T-helper 2 cell (primary cell): ENCODE measurements at places on chromosomes 11 and 22.

DNA sequence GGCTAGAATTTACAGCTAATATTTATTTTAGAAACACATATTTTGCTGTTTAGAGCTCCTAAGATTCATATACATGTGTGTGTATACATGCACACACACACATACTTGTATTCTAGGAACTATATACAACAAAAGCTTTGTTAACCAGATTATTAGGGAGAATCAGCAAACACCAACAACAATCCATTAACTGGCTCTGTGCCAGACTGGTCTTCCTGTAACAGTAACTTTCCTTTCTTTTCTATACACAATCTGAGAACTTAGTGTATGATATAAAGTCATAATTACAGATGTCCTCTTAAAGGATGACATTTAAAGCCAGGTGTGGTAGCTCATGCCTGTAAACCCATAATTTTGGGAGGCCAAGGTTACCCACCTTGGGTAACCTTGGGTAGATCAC, 49.5 kb upstream of the CLNS1A start:
- DNase-seq: no peak

DNA sequence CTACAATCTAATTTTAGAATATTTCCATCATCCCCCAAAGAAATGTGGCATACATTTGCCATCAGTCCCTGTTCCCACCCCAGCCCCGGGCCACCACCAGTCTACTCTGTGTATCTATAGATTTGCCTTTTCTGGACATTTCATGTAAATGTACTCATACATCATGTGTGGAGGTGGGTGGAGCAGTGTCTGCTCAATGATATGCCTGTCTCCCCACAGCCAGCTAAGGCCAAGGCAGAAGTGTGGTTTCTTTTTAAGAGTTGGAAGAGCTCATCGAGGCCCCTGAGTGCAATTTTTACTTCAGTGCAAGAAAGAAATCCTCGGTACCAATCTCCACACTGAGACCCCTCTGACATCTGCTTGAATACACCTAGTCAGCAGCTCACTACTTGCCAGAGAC, 80.5 kb downstream of the TP53I11 start:
- no peak for DNase-seq

- DNase-seq: no peak
Measured at GRCh38 chr11:68282861-68283230, 11.1 kb upstream of the C11orf24 start.

DNA sequence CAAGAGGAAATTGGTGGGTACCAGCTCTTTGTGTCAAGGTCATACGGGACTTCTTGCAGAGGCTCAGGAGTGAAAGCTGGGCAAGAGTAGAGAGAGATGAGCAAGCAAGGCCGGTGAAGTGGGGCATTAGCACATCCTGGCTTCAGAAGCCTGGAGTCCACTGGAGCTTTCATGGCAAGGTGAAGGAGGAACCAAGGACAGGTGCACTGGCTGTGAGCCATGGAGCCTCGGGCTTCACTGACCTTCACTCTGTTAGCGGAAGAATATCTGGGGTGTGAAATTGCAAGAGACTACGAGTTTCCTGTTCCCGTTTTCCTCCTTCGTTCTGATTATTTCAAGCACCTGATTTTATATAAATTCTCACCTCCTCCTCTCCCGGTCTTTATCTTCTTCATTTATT, 25.9 kb upstream of the ST14 start:
- DNase-seq: no peak

GRCh38 chr11:102240502-102240901, 76.8 kb upstream of the BIRC3 start:
- DNase-seq: no peak

- DNase-seq: peak; percentile 74
Measured at GRCh38 chr11:94128746-94129511, at the start of gene PANX1. Gene PANX1, plus strand, starts transcription at chr11:94128841. Its CDS starts 472 bp downstream, at chr11:94129313.

DNA sequence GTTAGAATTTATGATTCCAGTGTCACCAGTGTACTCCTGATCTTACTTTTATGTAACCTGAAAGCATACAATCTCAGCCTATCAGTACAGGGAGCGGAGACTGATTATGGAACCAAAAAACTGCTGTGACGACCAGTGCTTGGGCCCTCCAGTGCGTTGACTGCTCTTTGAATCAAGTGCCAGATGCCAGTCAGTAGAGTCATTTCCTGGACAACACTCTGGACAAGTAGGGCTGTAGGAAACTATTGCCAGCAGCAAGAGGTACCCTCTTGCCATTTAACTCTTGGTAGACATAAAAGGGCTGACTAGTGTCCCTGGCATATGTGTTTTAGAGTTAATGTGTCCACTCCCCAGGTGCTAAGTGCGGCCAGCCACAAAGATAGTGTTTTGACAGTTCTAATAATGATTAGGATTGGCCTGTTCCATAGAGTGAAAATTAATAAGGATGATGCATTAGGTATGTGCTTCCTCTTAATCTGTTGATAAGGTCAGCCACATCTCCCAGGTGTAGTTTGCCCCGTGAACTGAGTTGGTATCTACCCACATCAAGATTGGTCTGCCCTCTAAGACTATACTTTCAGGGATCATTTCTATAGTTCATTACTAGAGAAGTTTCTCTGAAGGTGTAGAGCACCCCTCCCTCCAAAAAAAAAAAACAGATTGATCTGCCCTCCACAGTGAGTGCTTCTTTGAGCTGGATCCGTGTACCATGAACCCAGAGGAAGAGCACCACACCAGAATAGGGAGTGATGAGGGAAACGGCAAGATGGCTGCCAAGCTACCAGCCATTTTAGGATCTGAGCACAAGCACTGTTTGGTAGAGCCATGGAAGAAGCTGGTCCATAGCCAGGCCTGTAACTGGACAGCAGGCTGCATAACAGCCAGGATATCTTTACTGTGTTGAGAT, 20.7 kb upstream of the AIFM3 start:
- no peak for DNase-seq

DNA sequence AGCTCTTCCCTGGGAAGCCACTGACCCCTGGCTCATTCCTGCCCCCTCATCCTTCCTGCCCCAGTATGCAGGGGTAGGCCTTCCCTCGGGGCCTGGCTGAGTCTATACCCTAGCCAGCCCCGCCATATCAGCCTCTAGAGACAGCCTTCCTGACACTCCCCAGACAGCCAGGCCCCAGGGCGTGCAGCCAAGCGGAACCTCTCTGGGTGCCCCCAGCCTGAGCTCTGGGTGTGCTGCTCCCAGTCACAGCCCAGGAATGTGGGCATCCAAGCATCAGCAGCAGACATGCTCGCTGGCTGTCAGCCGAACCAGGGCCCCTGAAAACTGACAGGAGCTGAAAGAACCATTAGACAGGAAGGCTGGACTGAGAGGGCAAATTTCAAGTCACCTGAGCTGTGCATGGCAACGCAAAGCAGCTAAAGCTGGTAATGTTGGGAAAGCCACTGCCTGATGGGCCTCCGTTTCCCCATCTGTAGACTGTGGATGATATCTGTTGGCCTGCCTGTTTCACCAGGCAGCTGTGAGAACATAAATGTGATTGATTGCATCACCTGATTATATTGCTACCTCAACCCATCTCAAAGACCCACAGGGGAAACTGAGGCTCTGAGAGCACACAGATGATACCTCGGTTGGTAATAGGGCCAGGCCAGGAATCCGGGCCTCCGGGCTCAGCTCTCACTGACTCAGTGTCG, 93.2 kb downstream of the LRRC32 start:
- DNase-seq: no peak

DNA sequence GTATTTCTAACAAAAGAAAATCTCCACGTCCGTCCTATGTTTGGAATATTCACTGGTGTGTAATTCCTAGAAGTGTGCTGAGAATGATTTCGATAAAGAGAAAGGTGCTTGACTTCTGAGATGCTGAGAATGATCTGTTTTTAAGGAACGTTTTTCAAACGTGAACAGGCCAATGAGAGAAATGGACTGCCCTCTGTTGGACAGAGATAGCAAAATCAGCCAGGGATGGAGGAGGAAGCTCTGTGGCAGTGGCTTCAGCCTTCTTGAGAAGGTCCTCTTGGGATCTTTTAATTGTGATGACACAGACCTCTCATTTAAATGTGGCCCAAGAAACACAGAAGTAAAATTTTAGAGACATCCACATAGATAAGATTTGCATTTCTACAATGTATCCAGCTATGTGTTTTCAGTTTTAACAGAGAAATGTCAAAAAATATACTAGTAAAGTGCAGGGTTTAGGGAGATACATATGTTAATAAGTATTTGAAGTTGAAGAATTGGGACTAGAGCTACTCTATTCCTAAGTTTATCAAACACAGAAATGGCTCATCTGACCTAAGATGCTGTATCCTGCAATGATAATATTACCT, 84.0 kb upstream of the RCN1 start:
- no peak for DNase-seq

DNA sequence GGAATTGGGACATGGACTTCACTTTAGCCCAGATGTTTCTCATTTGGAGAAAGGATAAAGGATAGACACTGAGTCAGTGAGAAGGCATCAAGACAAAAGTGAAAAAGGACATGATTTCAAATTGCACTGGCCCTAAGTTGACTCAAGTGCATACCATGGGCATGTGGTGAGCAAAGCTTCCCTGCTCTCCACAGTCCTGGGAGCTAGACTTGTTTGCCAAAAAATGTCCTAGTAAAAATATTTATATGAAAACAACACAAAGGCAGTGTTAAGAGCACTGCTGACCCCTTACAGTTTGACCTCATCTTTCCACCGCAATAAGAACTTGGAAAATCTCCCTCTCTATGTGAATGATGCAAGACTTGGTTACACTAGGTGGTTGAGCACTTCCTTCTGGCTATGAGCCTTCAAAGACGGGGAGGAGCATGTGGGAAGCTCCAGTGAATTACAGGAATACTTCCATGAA, 46.5 kb upstream of the FIBIN start:
- no peak for DNase-seq

- DNase-seq: no peak
Measured at GRCh38 chr22:48921411-48921903, 906.2 kb downstream of the BRD1 start.

GRCh38 chr22:44445731-44446130, 52.3 kb downstream of the RTL6 start:
- DNase-seq: no peak

DNA sequence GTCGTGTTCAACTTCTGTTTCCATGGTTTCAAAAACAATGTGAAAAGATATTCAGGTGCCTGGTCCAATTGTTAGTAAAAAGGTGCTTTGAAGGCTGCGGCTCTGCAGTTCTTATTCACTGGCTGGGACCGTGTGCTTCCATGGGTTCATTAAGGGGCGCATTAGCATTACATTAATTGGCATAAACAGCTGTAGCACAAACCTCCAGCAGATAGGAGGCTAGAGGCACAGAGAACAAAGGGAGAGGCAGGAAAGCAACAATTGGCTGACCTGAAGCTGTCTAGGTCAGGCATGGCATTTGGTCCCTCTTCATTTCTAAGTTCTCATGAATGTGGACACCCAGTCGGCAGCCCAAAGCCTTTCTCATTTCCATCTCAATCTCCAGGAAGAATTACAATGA, 16.6 kb downstream of the PAK1 start:
- no peak for DNase-seq

- DNase-seq: no peak
Measured at GRCh38 chr11:92455210-92455790, 230.7 kb downstream of the FAT3 start.

- no peak for DNase-seq
Measured at GRCh38 chr11:34614344-34615104, 6.4 kb upstream of the EHF start.

- DNase-seq: peak; percentile 13
Measured at GRCh38 chr11:61627850-61628661, 47.2 kb upstream of the SYT7 start.

GRCh38 chr22:36746375-36746970, 29.4 kb downstream of the IFT27 start:
- DNase-seq: no peak

DNA sequence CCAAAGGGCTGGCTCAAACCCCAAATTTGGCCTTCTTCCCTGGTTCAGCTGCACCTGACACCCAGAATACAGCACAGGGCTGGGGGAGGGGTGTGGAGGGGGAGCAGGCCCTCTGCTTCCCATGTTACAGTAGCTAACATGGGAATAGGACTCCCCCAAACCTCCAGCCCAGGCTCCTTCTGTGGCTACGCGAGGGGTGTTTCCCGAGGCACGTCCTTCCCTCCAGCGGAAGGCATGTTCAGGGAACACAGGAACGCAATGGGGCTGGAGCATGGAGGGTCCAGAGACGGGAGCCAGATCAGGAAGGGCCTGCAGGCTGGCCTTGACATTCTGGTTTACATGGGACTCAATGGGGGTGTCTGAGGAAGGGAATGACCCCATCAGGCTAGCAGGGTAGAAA, 11.8 kb upstream of the IGLL1 start:
- no peak for DNase-seq

- DNase-seq: no peak
Measured at GRCh38 chr11:9639099-9639498, 24.8 kb upstream of the SWAP70 start.

- DNase-seq: peak; percentile 86
Measured at GRCh38 chr11:73152861-73153483, 10.9 kb upstream of the FCHSD2 start.

- DNase-seq: no peak
Measured at GRCh38 chr11:34869425-34869824, 46.8 kb downstream of the APIP start.

DNA sequence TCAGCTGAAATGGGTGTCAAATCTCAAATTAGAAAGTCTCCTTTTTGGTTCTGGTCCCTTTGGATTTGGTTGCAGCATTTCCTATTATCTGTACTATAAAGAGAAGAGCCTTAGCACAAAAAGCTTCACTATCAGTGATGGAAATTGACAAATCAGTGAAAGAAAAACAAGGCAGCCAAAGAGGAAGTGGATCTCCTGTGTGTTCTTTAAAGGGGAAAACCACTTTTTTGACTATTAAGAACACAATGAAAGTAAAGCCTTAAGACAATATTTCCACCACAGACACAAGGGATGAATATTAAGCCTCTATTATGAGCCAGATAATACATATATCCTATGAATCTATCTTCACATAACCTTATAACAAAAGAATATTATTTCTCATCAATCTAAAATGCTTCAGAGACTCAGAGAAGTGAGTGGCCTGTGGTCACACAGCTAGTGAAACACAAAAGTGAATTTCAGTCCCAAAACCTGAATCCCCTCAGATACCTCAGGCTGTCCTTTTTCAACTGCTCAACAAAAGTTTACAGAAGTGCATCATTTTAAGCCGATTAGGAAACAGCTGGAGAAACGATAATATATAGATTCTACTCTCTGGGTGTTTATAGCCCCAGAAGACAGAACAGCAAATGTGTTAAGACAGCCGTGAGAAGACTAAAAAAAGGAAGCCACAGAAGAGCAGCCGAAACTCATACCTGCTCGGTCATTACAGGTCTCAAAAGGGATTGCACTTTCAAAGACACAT, 24.4 kb upstream of the FSHB start:
- no peak for DNase-seq

DNA sequence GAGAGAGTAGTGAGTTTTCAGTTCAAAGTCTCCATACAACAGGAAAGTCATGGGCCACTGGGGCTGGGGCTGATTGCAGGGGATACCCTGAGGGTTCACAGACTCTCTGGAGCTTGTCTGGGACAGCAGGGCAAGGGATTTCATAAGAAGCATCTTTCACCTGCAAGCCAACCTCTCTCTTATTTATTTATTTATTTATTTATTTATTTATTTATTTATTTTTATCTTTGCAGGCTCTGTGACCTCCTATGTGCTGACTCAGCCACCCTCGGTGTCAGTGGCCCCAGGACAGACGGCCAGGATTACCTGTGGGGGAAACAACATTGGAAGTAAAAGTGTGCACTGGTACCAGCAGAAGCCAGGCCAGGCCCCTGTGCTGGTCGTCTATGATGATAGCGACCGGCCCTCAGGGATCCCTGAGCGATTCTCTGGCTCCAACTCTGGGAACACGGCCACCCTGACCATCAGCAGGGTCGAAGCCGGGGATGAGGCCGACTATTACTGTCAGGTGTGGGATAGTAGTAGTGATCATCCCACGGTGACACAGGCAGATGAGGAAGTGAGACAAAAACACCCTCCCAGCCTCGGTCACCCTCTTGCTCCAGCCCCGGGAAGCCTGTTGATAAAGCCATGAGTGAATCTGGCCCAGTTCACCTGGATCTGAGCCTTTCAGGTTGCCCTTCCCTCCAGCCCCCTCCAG, 68.4 kb downstream of the GGTLC2 start:
- DNase-seq: no peak
